ENCODE measurements at places on chromosomes 4 and X. TPM values are rescaled to one million over a fixed set of nuclear protein-coding genes. Genes with fewer than 3 reads are reported as not detected.

The CLDN34 gene
- total RNA-seq = not detected

GRCh38 chr4:172035562-172035961 lies 222.4 kb downstream of the GALNTL6 start:
- DNase-seq = no peak

- no peak for DNase-seq
Measured at GRCh38 chr4:19883841-19884240, 367.9 kb upstream of the SLIT2 start.

DNA sequence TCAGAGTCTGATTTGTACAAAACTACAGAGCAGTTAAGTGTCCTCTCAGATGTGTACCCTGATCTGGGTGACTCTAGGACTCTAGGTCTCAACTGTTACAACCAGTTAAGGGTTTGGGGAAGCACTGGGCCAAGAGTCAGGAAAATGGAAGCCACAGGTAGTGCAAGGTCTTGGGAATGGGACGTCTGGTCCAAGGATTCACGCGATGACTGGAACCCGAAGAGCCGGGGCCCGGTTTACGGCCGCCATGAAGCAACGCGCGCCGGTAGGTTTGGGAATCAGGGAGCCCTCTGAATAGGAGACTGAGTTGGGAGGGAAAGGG lies 321 bp upstream of the HPRT1 start:
- DNase-seq = no peak

The DUSP9 gene
- total RNA-seq = 7.1 TPM

DNA sequence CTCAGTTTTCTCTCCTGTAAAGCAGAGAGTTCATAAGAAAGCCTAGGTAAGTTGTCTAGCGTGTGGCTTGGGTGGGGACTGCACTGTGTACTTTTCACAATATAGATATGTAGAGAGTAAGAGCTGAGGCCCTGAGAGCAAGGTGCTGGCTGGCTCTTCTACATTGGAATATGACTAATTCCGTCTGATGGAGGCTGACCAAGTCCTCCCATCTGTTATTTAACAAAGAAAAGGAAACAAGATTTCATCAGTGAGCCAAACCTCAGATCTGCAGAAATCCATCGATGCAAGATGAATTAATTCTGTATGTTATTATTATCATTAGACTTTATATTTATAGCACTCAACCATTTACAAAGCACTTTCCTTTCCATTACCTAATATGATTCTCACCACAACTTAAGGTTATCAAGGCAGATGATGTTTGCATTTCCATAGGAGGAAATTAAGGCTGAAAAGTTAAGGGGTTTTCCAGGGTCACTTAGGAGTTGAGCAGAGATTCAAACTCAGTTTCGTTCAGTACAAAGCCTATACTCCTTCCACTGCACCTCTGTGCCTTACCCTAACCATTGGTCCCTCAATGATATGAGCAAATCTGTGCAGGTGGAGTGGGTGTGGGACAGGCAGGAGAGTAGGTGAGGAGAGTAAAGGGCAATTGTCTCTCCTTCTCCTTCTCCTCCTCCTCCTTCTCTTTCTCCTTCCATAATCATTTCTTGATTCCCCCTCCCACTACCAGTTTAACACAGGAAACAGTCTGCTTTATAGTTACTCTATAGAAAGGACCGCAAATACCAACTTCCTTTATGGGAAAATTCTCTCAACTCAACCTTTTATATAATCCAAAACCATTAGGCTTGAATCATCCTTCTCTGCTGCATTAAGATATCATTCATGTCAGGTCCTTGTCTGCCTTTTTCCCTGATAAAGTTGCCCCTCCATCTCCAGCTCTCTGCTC lies 27.6 kb upstream of the SRD5A3 start:
- no peak for DNase-seq

The TCEAL4 gene
- 84.1 TPM for total RNA-seq

The GPR119 gene
- not detected for total RNA-seq

DNA sequence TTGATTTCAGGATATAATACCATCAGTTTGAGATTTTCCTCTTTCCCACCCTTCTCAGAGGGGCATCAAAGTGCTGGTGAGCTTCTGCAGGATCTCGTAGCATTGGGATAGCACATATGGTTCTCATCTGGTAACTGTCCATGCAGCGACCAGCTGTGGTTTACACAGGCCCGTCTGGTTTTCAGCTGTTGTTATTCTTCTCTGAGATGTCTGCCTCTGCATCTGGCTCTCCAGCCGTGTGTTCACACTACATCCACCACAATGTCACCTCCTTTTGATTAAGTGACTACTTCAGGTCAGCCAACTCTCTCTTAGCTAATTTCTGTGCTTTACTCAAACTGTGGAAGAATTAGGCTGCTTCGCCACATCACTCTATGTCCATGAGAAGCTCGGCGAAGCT lies 676.7 kb upstream of the TENM3 start:
- no peak for DNase-seq

DNA sequence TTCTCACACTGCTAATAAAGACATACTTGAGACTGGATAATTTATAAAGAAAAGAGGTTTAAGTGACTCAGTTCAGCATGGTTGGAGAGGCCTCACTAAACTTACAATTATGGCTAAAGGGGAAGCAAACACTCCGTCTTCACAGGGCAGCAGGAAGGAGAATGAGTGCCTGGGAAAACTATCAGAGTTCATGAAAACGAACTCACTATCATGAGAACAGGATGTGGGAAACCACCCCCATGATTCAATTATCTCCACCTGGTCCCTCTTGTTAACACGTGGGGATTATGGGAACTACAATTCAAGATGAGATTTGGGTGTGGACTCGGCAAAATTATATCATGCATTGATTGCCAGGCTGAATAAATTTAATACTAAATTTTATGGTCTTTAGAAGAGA lies 592.7 kb downstream of the GRXCR1 start:
- DNase-seq = no peak

The MGAT4D gene
- total RNA-seq = not detected

DNA sequence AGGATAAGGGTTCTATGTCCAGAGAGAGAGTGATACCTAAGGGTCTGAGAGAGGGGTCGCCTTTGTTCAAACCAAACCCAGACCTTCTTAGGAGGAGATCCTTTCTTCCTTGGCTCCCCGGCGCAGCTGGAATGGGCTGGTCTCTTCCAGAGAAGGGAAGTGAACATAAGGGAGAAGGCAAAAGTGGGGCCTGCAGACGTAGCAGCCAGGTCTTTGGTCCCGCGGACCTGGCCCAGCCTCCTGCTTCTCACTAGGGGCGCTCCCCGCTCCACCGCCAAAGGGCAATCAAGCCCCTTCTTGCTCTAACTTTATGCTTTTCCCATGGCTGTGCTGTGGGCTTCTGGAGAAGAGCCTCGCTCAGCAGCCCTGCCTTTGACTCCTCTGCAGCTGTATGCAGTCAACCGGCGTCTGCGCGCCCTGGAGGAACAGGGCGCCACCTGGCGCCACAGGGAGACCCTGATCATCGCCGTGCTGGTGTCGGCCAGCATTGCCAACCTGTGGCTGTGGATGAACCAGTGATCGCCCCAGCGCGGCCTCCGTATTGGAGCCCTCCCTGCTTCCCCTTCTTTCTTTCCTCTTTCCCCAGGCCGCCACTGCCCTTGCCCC lies 6.5 kb downstream of the FATE1 start:
- no peak for DNase-seq

GRCh38 chrX:124289443-124289842 lies 43.0 kb upstream of the TEX13D start:
- no peak for DNase-seq

GRCh38 chr4:26724534-26724933 lies 136.1 kb upstream of the STIM2 start:
- DNase-seq = no peak

GRCh38 chrX:148159796-148160195 lies 178.7 kb downstream of the FMR1NB start:
- no peak for DNase-seq

All from Panc1 (cell line).